ENCODE measurements at places on chromosomes 12 and 14.
A peak's percentile ranks its signal among the peaks of the same experiment; 100 is the strongest.

DNA sequence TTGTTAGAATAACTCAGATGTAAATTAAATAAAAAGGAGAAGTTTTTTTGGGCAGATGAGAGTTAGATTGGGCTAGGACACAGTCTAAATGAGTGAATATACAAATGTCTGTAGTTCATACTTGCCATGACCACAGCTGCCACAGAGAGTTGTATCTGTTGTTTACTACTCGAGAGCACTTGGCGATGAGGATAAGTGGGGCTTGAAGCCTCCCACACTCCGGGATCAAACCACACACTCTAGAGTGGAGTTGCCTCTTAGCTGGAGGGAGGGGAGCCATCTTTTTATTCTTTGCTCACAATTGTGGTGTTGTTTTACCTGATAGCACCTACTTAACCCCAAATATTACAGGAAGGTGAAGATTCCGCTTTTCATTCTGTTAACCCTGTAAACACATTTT is 27.5 kb downstream of the BEST3 start:
- no peak for DNase-seq

GRCh38 chr12:69966839-69967238 is 141.8 kb downstream of the MYRFL start:
- DNase-seq, result no peak

GRCh38 chr12:1107669-1108068 is 116.6 kb downstream of the ERC1 start:
- no peak for DNase-seq

- DNase-seq, result no peak
These were observed 228.2 kb upstream of the LRFN5 start for GRCh38 chr14:41378526-41378925.

DNA sequence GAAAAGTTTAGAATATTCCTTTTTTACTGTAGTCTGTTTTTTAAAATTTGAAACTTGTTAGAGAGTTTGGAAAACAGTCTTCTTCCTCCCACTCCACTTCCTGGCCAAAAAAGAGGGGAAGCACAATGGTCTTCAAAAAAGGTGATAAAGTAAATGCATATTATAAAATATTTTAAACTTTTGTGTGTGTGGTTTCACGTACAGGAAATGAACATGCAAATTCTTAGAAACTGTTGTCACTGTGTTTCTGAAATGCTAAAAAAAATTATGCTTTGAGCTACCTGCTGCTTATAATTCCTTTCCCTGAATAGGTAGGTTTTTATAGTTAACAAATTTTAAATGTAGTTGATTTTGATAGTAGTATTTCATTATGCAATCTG is 2.9 kb downstream of the FGFR1OP2 start:
- DNase-seq, result no peak

- no peak for DNase-seq
These were observed 612.4 kb downstream of the NRXN3 start for GRCh38 chr14:78782551-78782950.

- DNase-seq, result no peak
These were observed 488 bp upstream of the PLEKHH1 start for GRCh38 chr14:67532606-67532997.

GRCh38 chr14:50366589-50366988 is 30.1 kb downstream of the CDKL1 start:
- DNase-seq, result no peak

DNA sequence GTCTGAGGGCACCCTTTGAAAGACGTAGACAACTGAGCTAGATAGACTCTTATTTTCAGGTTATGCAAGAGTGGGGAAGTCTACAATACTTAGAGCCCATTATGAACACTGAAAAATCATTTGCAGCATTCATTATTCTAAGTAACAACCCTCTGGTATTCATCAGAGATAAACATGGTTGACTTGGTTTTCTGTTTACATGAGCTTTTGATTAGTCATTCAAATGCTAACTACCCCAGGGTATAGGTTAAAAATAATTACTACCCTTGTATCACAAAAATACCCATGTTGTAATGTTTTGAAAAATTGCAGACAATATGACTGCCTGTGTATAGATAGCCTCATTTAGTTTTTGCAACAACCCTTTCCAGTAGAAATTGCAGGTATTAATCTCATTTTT is 78.5 kb downstream of the PPFIBP1 start:
- DNase-seq, result no peak

DNA sequence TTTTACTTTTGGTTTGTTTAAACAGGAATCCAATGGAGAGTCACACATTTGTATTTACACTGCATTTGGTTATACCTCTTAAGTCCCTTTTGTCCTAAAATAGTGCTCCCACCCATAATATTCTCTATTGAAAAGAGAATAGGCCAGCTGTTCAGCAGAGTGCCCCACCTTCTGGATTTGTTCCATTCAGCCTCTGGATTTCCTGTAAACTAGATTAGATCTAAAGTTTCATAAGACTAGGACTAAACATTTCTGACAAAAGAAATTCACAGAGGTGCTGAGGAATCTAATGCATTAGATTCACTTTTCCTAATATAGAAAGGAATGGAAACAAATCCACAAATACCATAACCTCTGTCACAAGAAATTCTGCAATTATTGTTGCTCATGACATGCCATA is 38.1 kb downstream of the GCH1 start:
- DNase-seq, result no peak

GRCh38 chr12:101841069-101841468 is 10.3 kb upstream of the GNPTAB start:
- no peak for DNase-seq

GRCh38 chr12:121611306-121611705 is 15.0 kb upstream of the ORAI1 start:
- DNase-seq, result no peak

GRCh38 chr14:95189367-95190132 is 32.2 kb upstream of the DICER1 start:
- DNase-seq, result no peak

DNA sequence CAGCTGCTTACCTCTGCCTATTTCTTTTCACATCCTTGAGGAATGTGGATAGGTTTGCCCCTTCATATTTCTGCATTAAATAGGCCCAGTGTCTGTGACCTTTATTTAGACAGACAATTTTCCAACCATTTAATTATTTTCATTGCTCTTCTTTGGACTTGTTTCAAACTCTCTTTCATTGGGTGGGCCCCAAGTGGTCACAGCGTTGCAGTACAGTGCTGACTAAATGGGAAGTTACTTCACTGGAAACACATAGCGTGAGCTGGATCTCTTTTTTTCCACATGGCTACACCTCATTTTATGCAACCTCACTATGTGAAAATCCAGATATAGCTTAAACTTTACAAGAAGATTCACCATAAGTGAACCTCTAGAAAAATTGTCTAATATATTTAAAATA is 438.9 kb downstream of the ADAMTS20 start:
- no peak for DNase-seq

DNA sequence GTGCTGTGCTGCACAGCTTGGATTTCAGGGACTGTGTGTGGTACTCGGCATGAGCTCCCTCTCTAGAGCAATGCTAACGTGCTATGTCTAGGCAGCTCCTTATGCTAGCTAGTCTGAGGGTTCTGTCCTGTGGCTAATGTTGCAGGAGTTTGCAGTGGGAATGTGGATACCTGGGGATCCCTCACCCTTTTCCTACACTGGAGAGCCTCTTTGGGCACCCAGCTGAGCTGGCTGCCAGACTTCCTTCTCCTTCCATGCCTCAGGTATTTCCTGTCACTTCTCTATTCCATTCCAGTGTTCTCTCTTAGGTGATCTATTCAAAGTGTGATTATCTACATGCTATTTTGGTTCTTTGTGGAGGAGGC is 64.9 kb downstream of the FBXO33 start:
- no peak for DNase-seq

DNA sequence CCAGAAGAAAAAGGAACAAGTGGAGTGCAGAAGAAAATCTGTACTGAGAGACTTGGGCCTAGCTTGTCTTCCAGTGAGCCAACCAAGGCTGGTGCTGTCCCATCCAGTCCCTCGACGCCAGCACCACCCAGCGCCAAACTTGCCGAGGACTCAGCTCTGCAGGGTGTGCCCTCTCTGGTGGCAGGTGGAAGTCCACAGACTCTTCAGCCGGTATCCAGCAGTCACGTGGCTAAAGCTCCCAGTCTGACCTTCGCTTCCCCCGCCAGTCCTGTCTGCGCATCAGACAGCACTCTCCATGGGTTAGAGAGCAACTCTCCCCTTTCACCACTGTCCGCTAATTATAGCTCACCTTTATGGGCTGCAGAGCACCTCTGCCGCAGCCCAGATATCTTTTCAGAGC is 15.6 kb downstream of the CIPC start:
- DNase-seq, result no peak

DNA sequence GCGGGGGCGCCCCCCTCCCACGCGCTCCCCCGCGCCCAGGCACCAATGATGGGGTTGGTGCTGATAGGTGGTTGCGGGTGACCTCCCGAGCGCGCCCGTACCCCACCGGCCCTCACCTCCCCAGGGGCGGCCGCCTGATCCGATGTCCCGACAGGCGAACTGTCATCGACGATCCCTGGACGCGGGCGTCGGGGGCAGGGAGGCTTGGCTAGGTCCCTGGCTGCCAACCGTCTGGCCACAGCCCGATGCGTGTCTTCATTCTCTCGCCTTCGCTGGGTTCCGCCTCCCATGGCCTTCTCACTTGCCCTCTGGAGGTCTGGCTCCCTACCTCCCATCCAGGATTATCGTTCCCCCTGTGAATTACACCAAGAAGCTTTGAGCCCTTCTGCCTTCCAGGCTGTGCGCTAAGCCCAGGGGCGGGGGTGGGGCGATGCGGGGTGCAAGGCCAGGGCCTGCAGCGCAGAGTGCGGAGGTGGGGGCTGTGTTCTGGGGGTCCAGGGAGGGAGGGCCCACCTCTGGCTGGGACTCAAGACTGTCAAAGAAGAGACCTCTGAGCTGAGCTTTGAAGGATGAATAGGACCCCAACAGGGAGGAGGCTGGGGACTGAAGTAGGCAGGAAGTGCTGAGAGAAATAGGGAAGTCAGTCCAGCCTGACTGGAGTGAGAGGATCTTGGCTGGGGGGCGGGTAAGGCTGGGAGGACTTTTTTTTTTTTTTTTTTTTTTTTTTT is 7.7 kb upstream of the RACGAP1 start:
- no peak for DNase-seq

- DNase-seq, result no peak
These were observed 56.9 kb downstream of the LMNTD1 start for GRCh38 chr12:25496098-25496587.

- DNase-seq, result no peak
These were observed 29.1 kb downstream of the TMEM260 start for GRCh38 chr14:56608689-56609088.

DNA sequence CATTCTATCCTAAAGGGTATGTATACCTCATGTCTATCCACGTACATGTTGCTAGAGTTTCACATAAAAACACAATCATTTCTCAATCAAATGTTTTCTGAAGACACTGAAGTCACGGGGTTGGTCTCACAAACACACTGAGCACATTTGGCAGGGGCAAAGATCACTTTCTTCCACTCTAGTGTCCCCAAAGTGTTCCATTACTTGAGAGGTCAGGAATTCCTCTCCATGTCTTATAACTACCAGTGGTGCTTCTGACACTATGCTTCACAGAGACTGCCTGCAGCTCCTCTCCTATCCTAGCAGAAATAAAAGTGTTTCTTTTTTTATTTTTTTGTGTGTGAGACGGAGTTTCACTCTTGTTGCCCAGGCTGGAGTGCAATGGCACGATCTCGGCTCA is 19.1 kb downstream of the ZFYVE1 start:
- DNase-seq, result no peak

GRCh38 chr12:48121522-48121921 is 2.4 kb downstream of the PFKM start:
- no peak for DNase-seq

DNA sequence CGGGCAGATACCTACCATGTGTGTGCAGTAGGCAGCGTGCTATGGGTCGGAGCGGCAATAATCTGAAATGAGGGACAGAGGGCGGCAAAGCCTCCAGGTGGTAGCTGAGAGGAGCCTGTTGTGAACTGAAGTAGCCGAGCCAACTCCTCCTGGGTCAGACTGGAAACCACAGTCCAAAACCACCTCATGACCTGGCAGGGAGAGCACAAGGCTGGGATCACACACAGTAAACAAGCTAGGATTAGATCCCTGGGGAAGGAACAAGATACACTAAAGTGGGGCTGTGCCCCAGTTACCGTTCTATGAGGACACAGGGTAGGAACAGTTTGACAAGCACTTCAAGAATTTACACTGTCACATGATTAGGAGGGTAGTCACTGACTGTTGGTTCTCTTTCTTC is 49.0 kb downstream of the AREL1 start:
- DNase-seq, result no peak

- no peak for DNase-seq
These were observed 2.6 kb downstream of the DIO3 start for GRCh38 chr14:101563654-101564443.

- no peak for DNase-seq
These were observed 5.4 kb downstream of the MDM1 start for GRCh38 chr12:68326716-68327115.

DNA sequence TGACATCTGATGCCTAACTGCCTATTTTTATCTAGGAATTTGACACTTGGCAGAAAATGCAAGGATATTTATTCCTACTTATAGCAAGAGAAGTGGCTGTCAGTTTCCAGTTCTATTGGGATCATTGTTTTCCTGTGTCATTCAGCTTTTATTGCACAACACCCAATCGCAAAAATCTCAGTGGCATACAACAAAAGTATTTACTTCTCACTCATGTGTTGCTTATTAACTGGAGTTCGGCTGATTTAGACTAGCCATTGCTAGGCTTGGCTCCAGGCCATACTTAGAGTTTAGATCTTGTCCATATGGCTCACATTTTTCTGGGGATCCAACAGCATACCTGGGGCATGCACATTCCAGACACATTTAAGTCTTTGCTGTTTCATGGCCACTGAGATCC is 218.6 kb upstream of the SYT1 start:
- DNase-seq, result no peak

GRCh38 chr12:47033789-47034555 is 45.4 kb upstream of the PCED1B start:
- DNase-seq, result no peak

GRCh38 chr14:20799456-20799891 is 3.2 kb downstream of the RNASE1 start:
- DNase-seq, result no peak

- no peak for DNase-seq
These were observed 46.5 kb downstream of the NT5DC3 start for GRCh38 chr12:103794309-103795213.

- DNase-seq, result no peak
These were observed 4.5 kb downstream of the TMEM117 start for GRCh38 chr12:43840338-43840737.

- no peak for DNase-seq
These were observed 21.4 kb upstream of the KCNK13 start for GRCh38 chr14:90040411-90040810.

GRCh38 chr12:103495469-103496456 is at the start of gene C12orf42:
Gene C12orf42 (minus strand): TSS chr12:103495968. CDS start chr12:103478426, 17,542 bp downstream.
- DNase-seq, result peak; percentile 63

- DNase-seq, result no peak
These were observed 2.5 kb downstream of the OR6C76 start for GRCh38 chr12:55428331-55429243.

- DNase-seq, result no peak
These were observed 50.5 kb downstream of the SINHCAF start for GRCh38 chr12:31275491-31275890.

DNA sequence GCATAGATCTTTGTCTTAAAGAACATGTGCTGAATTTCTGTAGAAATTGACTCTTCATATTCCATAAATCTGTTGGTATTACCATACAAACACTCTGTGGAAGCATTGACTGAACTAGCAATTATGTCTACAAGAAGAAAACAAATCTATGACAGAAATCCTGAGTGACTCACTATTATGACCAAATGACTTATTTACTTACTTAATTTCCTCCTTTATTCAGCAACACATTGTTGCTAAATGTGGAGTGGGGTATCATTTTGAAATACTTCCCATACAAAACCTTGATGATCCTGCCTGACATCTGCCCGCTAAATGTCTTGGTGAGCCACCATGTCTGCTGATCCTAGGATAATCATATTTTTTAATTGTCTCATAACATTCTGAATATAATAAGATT is 99.1 kb upstream of the SLCO1C1 start:
- DNase-seq, result no peak

All from GM12891 (cell line).